AG04450 (cell line): ENCODE measurements at places on chromosomes 5 and 9. TPM values are rescaled to one million over a fixed set of nuclear protein-coding genes. Genes with fewer than 3 reads are reported as not detected.

DNA sequence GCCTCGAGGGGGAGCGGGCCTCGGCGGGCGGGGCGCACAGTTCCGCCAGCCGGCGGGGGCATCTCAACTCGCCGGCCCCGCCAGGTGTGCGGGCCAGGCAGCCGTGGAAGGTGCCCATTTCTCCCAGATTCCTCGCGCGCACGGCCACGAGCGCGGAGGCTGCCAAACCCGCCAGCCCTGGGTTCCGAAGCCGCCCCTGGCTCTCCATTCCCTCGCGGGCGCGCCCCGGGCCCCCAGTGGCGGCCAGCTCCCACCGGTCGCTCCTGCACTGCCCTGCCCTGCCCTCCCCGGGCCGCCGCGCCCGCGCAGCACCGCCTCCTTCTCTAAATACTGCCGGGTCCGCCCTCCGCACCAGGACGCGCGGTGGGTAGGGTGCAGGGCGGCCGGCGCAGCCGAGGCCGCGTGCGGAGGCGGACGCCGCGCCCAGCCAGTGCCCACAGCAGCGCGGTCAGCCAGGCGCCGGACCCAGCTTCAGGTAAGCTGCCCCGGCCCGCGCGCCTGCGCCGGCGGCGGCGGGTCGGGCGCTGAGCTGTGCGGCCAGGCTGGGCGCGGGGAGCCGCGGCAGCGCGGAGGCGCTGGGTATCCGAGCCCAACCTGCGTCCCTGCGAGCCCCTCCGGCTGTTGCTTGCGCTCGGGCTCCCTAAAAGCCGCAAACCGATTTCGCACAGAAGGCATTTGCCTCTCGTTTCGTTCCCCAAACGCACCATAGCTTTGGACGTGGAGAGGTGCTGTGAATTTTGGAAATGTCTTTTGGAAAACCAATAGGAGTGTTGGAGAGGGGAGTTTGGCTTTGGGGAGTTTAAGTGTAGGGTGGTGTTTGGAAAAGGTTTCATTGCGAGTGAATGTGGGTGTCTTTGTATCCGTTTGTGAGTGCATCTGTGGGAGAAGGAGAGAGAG is at the start of gene TMEM171:
TMEM171 (plus strand) TSS at position 354 of the 897 bp plus-strand sequence. CDS start 2,799 bp downstream, outside the sequence.
- no peak for DNase-seq

DNA sequence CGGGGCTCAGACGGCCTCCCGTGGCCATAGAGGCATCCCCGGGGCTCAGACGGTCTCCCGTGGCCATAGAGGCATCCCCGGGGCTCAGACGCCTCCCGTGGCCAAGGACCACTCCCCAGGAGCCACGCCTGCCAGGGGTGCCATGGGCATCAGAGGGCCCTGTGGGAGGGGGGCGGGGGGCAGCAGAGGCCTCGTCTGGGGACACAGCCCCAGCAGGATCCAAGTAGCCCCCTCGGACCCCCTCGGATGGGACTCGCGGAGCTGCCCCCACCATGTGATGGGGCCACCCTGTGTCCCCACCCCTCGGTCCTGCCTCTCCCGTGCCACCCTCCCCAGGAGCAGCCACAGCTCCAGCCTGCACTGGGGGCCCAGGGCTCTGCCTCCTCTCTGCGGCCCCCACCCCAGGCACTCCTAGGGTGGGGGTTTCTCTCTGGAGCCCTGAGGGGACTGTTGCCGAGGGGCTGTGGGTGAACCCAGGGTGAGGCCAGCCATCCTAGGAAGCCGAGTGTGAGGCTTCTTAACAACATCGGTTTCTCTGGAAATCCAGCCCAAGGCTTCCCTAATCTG is 2.5 kb downstream of the ENTPD8 start:
- DNase-seq = no peak

DNA sequence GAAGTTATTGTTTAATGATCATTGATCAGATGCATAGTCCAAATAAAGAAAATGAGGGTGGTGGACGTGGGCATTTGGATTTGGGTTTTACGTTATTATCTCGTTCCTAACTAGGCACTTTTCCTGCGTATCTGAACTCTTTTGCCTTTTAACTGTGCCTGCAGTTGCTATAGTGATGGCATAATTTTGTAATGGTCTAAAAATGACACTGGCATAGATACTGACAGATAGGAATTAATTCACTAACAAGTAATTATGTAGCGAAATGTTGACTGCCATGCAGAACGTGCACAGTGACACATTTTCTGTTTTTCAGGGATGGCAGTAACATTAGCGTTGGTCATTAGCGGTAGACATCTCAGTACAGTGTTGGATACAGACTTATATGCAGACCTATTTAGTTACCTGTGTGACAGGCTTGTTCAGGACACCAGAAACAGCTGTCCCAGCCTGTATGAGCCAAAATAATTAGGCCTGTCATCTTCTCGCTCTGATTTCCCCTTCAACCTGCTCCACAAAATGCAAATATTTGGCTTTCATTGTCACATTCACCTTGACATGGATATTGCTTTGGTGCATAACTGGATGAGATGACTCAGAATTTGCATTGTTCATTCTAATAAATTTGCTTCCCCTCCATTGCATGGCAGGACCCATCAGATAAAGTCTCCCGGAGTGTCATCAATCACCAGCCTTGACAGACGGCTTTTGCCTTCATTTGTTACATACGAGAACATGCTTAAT is 413.3 kb upstream of the IRX1 start:
- no peak for DNase-seq

GRCh38 chr5:83718195-83718825 is 2.3 kb downstream of the HAPLN1 start:
- peak; percentile 38 for DNase-seq

DNA sequence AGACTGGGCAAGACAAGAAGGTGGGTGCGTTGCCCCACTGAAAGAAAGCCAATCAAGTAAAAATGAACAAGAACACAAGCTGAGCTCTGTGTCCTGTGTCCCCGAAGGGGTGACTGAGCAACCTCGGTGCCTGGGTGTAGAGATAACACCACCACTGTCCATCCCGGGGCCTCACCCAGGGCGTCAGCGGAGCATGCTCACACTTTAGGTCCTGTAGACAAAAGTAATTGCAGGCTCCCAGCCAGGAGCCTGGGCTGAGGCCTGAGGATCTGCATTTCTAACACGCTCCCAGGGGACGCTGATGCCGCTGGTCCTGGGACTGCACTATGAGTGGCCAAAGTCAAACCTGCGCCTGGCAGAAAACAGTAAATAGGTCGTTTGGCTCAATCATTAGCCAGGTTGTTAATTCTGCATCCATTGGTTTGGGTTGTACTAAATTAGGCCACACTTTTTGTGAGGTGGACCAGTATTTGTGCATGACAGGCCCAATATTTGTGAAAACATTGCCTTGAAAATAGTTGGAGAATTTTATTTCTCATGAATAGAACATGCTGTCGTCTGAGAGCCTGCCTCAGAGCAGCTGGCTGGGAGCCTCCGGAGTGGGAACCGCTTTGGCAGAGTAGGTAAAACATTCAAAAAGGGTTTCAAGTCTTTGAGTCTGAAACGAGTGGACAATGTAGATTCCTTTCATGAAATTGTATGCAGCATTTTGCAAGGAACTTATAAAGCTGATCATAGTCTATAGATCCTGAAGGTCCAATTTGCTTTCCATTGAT is 38.3 kb downstream of the ANKRD33B start:
- DNase-seq = no peak

DNA sequence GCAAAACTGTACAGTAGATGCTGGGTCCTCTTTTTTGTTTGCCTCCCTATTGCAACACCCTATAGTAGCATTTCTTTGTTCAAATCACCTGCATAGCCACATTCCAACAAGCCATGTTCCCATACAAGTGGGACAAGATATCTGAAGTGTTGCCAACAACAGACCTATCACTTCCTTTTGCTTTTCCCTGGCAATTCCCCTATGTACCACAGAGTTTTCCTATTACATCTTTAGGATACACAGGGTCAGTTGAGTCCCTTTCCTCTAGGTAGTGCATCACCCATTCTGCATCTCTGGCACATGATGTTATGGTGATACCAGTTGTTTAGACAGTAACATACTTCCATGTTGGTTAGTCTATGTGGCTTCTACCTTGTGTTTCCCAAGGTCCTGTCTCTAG is 125.1 kb upstream of the FBXL7 start:
- no peak for DNase-seq

DNA sequence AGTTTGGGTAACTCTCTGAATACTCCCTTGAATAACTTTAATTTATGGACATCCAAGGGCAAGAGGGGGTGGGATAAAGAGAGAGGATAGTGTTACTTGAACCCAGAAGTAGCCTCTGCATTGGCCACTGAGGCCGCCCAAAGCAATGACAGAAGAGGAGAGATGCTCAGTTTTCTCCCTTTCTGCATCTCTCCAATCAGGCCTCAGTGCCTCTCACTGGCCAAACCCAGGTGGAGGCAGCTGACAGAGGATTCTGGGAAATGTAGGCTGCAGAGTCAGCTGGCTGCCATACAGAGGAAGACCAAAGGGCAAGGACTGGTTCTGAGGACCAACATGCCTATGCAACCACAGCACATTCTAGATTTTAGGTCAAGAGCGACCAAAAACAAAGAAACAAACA is 719.4 kb downstream of the MAT2B start:
- no peak for DNase-seq

GRCh38 chr5:93189707-93190120 is 391.3 kb downstream of the NR2F1-AS1 start:
- peak; percentile 82 for DNase-seq

GRCh38 chr5:141913560-141914198 is 10.0 kb upstream of the DELE1 start:
- DNase-seq = no peak

DNA sequence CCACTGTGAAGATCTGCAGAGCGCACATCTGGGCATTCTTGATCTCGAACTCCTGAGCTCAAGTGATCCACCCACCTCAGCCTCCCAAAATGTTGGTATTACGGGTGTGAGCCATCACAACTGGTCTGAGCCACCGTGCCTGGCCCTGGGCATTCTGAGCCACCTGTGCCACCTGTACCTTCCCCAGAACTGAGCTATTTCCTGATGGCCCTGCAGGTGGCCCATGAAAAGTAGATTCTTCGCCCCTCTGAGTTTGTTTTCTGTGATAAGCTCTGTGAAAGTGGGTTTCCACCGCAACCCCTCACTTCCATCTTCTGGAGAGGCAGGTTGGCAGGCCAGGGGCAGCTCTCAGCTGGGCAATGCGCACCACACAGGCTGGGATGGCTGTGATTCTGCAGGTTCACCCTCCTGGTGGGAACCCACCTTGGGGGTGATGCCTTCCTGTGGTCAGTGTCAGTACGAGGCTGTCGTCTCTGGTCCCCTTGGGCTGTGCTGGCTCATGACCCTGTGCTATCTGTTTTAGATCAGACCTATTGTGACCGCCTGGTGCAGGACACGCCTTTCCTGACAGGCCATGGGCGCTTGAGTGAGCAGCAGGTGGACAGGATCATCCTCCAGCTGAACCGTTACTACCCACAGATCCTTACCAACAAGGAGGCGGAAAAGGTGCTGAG is 11.3 kb downstream of the CARD19 start:
- no peak for DNase-seq

- no peak for DNase-seq
These were observed 17.9 kb upstream of the TRIO start for GRCh38 chr5:14125262-14125661.

GRCh38 chr9:105052346-105052745 is 124.4 kb upstream of the ABCA1 start:
- no peak for DNase-seq

GRCh38 chr9:119284118-119284517 is 85.1 kb downstream of the BRINP1 start:
- no peak for DNase-seq

DNA sequence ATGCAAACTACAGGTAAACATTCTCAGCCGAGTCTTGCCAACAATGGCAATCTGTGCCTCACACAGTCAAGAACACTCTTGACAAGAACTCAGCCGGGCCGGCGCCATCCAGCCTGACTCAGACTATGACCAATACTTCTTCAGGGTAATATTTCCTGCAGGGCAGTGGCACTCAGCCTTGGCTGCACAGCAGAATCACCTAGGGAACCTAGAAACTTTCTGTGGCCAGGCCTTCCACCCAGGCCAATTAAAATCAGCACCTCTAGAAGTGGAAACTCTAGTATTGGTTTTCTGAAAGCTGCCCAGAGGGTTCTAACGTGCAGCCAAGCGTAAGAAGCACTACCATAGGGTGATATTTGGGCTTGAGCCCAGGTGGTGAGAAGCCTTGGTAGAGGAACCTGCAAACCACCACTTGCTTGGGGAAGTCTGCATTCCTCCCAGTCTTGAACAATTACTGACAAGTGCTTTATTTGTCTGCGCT is 120.6 kb downstream of the TTLL11 start:
- no peak for DNase-seq

DNA sequence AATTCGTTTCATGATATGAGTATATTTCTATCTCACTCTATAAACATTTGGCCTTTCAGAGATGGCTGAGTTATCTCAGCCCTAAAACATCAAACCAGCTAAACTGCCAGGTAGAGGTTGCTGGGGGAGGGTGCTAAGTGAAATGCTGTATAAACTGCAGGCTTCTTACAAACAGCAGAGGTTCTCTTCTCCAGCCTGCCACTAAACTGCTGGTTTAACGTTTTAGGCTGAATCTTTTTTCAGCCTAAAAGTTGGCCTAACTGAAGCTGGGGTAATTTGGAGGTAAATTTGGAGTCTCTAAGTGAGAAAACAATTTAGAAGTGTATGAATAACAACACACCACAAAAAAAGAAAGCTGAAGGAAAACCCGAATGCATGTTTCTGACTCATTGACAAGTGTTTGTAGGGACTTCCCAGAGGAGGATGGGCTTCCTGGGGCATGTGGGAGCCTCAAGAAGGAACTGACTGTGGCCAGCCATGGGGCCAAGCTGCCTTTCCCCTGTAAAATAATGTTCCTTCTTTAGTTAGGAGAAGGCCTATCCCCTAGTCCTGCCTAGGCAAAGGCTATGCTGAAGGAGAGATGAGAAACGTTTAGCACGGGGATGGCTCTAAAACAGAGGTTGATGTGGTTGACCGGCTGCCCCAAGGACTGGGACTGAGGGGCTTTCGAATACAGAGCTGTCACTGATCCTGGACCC is 44.3 kb downstream of the SLC28A3 start:
- peak; percentile 49 for DNase-seq

DNA sequence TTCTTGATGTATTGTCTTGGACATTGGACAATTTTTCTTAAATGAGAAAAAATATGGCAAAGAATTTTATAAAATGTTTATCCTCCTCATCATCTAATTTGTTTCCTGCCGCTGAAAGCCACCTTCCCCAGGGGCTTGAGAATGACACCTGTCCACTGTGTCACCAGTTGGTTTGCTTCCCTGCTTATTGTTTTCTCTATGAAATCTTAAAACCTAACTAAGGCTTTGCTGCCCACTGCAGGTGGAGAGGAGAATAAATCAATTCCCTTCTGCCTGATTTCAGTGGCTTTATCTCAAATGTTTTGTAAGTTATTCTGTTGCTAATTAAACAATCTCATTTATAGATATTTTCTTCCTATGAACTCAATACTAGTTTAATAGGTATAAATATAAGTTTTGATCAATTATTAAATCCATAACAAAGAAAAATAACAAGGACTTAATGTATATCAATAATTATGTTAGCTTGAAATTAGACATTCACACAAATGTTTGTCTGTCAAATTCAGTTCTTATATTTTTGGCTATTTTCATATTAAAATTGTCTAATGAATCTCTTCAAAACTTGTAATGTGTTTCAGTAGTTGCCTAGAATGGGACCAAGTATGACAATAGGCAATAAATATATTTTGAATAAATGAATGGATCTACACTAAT is 822.5 kb downstream of the PTPRD start:
- DNase-seq = no peak

GRCh38 chr9:86795047-86795442 is 152.3 kb downstream of the GAS1 start:
- no peak for DNase-seq

GRCh38 chr5:31273631-31274378 is 80.3 kb downstream of the CDH6 start:
- DNase-seq = no peak

- DNase-seq = no peak
These were observed 45.8 kb upstream of the ERBIN start for GRCh38 chr5:65880496-65881072.

SH3RF2 gene
- 0.87 and 1.1 TPM in 2 replicates for polyA plus RNA-seq

TMEM174 gene
- polyA plus RNA-seq = not detected in 2 replicates
